NCI-H1105 treated with DMSO at 0.1 percent for 48 hours (cell line): ENCODE measurements at places on chromosomes 2 and 18.

DNA sequence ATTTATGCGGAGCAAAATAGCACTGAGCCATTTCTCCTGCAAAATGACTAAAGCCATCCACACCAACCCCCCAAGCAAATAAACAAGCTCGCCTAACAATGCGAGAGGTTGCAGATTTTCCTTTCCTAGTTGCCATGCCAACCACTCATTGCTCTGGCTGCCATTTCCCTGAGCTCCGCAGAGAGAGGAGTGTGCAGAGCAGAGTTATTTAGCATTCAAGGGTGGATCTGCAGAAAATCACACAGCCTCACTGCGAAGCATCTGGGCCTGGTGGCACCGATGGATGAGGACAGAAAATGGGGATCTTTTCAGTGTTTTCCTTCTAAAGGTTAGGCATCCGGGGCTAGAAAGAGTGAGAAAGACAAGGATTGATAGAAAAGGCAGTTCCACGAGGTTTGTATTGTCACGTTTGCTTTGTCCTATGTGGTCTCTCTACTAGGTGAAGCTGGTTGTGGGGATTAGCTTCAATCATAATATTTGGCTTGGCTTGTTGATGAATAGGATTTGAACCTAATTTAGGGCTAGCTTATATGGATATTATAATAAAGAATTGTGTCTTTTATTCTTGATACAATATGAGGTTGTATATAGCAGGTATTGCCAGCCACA, 110.2 kb upstream of the UNC80 start:
- DNase-seq, result peak; percentile 42

- no peak for DNase-seq
Observed at GRCh38 chr2:235960716-235961640, 207.2 kb downstream of the GBX2 start.

- no peak for DNase-seq
Observed at GRCh38 chr2:149061133-149061745, 22.7 kb downstream of the LYPD6B start.

- peak; percentile 55 for DNase-seq
Observed at GRCh38 chr2:76639171-76639680, 883.0 kb downstream of the LRRTM4 start.

GRCh38 chr2:231133365-231134099, 8.7 kb upstream of the HTR2B start:
- no peak for DNase-seq
